ENCODE measurements at places on chromosomes 7 and 10. TPM values are rescaled to one million over a fixed set of nuclear protein-coding genes. Genes with fewer than 3 reads are reported as not detected.
A peak's percentile ranks its signal among the peaks of the same experiment; 100 is the strongest.

DNA sequence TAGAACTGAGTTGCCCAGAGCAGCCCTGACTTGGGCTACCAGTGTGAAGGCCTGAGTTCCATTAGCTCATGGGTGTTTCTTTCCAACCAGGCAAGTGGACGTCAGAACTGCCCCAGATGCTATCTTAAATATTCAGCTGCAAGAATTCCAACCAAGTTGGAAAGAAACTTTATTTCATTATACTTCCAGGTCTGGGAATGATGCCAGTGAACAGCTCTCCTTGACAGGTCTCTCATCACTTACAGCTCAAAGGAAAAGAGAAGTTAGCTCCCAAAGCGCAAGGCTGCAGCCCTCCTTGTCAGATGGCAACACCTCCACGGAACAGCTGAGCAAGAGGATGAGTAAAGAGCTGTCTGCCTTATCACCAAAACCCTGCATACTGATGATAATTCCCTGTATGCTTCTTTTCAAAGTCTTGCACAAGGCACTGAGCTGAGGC lies 255.5 kb upstream of the AOAH start:
- H3K4me3 ChIP-seq, result no peak overlapping the region
- DNase-seq, result no peak
- H3K27ac ChIP-seq, result peak overlapping the region; percentile 7
- peaks cover 21% of the 10 kb centered on the region for H3K4me1 ChIP-seq

GRCh38 chr10:111316722-111317212 lies 239.9 kb downstream of the ADRA2A start:
- no peak overlapping the region for H3K27ac ChIP-seq
- peak; percentile 13 for DNase-seq
- H3K4me1 ChIP-seq, result no peaks in the 10 kb centered on the region
- H3K27me3 ChIP-seq, result no peaks in the 10 kb centered on the region
- H3K36me3 ChIP-seq, result no peaks in the 10 kb centered on the region
- H3K4me3 ChIP-seq, result no peak overlapping the region

Gene TCAF2
- 3.4 TPM for total RNA-seq

Gene ATOH7
- total RNA-seq, result not detected

Gene HYCC1
- total RNA-seq, result 10.5 TPM

Data from body of pancreas (tissue), 4 donors.